ENCODE measurements at places on chromosomes 16 and 17.

- DNase-seq, result no peak
These were observed 8.8 kb downstream of the TUBB3 start for GRCh38 chr16:89931964-89932363.

DNA sequence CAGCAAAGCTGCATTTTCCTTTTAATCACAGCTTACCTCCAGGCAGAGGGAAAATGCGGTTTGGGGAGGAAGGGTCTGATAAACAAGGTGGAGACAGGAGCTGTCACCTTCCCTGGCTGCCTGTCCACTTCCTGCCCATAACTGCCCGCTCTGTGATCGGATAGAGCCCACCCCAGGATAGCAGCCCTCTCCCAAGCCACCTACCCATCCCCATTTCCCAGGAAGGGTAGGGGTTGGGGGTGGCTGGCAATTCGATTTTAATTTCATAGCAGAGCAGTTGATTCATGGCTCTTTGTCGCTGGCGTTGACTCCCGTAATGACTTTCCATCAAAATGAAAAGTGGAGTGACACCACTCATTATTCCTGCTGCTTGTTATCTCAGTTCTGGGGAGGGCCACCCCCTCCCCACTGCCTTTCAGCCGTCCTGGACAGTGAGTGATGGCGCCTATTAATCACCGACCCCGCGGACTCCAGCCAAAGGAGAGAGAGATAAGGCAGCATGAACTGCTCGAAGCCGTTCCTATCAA, 11.2 kb downstream of the CDK5RAP3 start:
- DNase-seq, result no peak

- peak; percentile 26 for DNase-seq
These were observed 14.4 kb upstream of the ALDH3A1 start for GRCh38 chr17:19762515-19762961.

GRCh38 chr16:73326770-73327470, 279.0 kb upstream of the ZFHX3 start:
- DNase-seq, result no peak

DNA sequence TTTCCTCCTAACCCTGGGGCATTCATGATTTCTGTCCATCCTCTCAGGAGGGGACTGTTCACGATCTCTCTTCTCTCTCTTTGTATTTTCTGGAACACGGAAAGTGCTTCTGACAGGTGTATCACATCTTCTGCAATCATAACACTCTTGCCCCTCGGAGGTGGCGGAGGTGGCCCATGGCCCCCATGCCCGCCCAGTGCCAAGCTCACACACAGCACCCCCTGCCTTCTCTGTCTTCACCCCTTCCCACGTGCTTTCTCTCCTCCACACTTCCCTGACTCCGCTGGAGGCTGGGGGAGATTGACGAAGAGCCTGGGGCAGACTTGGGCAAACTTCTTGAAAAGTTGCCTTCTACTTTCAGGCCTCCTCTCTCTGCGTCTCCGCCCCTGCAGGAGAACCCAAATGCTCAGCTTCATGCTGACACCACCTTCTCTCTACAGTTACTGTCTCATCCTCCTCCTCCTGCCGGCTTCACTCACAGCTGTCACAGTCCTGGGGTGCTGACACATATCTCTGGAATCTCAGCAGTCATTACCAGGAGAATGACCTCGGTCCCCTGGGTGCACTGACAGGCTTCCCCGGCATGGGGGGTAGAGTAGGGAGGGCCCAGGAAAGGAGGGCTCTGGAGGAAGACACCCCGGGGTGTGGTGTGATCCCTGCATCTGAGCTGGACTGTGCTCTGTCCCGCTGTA, 127.1 kb downstream of the ENGASE start:
- DNase-seq, result no peak

- DNase-seq, result no peak
These were observed 2.8 kb downstream of the CFAP119 start for GRCh38 chr16:30758988-30759491.

GRCh38 chr17:15996322-15996721, 3.2 kb downstream of the ZSWIM7 start:
- no peak for DNase-seq

- no peak for DNase-seq
These were observed 382.6 kb upstream of the GOT2 start for GRCh38 chr16:59116744-59117143.

DNA sequence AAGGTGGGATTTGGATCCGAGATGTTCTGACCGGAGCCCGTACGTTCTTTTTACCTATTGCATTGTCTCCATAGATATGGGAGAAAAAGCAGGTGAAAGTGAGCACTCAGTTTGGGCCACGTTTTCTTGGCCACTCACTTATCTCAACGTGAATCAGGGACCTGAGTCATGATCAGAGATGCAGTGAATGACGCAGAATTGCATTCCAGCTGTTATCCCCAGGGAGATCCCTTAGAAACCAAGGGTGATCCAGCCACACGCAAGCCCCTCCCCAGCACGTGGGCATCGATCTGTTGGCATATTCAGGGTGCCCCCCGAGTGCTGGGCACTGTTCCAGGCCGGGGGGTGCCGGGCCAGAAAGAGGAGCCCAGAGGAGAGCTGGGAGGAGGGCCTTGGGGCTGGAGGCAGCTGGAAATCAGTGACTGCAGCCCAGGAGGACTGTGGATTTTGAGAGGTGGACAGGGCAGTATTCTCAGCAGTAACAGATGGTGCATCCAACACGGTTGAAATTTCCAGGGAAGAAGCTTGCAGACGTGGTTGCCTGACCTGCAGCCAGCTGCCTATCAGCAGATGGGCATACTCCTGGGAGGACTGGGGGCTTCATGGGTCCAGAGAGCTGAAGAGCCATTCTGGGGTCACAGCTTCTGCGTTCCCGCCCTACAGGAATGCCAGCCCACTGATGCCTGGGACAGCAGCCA, 87.2 kb upstream of the CACNG5 start:
- DNase-seq, result no peak

GRCh38 chr17:16273929-16274339, 56.9 kb downstream of the PIGL start:
- DNase-seq, result no peak

GRCh38 chr16:86994651-86995171, 322.5 kb downstream of the C16orf95 start:
- no peak for DNase-seq

GRCh38 chr17:39782481-39782880, 44.7 kb downstream of the GRB7 start:
- no peak for DNase-seq

DNA sequence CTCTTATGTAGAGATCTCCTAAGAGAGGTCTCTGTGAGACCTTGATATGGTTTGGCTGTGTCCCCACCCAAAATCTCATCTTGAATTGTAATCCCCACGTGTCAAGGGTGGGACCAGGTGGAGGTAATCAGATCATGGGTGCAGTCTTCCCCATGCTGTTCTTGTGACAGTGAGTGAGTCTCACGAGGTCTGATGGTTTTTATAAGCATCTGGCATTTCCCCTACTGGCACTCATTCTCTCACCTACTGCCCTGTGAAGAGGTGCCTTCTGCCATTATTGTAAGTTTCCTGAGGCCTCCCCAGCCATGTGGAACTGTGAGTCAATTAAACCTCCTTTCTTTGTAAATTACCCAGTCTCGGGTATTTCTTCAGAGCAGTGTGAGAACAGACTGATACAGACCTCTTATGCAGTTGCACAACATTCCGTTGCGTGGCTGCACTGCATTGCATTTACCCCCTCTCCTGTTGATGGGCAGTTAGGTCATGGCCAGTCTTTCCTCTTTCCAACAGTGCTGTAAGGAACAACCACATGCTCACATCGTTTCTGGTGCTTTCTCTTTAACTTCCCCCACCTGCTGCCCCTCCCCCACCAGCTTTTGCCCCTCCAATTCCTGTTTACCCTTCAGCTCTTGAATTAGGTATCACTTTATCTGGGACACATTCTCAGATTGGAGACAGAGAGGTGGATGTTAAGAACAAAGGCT, 43.6 kb upstream of the MED9 start:
- DNase-seq, result no peak

All from stimulated activated CD8-positive, alpha-beta memory T cell treated with anti-CD3 and anti-CD28 coated beads, Interleukin-7, amount 100 ng/mL, for 1 hour (primary cell).